ENCODE measurements at places on chromosomes 1 and 21. TPM values are rescaled to one million over a fixed set of nuclear protein-coding genes. Genes with fewer than 3 reads are reported as not detected.

OR2T11 gene
- total RNA-seq: not detected

IQCC gene
- total RNA-seq: not detected

STUM gene
- 0.16 TPM for total RNA-seq

USH2A gene
- total RNA-seq: not detected

BATF3 gene
- 2.0 TPM for total RNA-seq

FAAP20 gene
- total RNA-seq: 40.5 TPM

CELA2B gene
- not detected for total RNA-seq

RXFP4 gene
- not detected for total RNA-seq

SOX13 gene
- total RNA-seq: 79.7 TPM

GRIK3 gene
- total RNA-seq: 0.16 TPM

RSPO1 gene
- not detected for total RNA-seq

PRCC gene
- 21.6 TPM for total RNA-seq

ADAMTS5 gene
- total RNA-seq: 146 TPM

Measured in subcutaneous adipose tissue (tissue), 4 donors.